ENCODE measurements at places on chromosomes 7 and 10.

- no peak for DNase-seq
These were observed 85.9 kb downstream of the CD36 start for GRCh38 chr7:80724249-80724871.

- DNase-seq = no peak
These were observed 56.7 kb downstream of the GNA12 start for GRCh38 chr7:2787251-2787951.

DNA sequence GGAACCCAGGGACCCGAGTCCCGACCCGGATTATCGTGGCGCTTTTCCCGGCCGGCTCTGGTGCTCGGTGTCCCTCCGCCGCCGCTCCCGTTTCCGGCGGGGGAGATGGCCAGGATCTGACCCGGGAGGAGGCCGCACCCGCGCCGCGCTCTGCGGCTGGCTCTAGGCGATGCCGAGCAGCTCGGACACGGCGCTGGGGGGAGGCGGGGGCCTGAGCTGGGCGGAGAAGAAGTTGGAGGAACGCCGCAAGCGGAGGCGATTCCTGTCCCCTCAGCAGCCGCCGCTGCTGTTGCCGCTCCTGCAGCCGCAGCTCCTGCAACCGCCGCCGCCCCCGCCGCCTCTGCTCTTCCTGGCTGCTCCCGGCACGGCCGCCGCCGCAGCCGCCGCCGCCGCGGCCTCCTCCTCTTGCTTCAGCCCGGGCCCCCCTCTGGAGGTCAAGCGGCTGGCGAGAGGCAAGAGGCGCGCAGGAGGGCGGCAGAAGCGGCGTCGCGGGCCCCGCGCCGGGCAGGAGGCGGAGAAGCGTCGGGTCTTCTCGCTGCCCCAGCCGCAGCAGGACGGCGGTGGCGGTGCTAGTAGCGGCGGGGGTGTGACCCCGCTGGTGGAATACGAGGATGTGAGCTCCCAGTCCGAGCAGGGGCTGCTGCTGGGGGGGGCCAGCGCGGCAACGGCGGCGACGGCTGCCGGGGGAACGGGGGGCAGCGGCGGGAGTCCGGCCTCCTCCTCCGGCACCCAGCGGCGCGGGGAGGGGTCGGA is 593 bp downstream of the CDK13 start:
- DNase-seq = peak; percentile 65

DNA sequence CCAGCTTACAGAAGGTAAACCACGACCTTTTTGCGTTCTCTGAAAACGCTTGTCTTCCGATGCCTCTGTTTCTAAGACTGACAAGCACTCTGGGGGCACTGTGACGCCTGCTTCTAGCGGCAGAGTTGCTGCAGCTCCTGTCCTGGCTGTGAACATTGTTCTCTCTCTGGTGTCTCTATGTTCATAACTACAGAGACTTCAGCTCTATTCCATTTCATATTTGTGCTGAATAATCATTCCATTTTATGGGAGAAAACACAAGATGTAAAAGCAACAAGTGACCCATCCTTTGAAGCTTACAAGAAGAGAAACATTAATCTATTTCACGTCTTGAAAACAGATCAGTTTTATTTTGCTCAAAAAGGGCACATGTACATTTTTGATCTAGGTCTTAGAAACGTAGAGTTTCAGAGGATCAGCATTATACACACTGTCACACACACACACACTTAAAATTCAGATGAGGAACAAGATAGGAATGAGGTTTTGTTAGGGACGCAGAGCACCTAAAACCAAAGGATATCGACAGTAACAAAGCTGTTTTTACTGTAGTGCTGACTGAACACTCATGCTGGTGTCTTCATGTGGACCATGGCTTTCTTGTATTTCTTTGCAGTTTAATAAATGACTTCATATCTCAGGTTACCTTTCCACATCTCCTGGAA is 3.0 kb downstream of the IKZF1 start:
- DNase-seq = no peak

DNA sequence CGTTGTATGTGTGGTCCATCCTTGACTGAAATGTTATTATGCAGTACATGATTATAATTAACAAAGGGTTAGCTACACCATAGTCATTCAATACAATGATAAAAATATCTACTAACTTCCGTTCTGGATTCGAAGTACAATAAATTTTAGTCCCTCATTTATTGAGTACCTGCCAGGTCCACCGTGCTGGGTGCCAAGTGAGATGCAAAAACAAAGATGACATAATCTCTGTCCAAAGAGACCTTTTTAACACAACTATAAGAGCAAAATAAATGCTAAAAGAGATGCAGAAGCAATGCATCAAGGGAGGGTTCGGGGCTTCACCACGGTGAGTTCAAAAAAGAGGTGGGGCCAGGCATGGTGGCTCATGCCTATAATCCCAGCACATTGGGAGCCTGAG is 33.1 kb downstream of the LAMB1 start:
- DNase-seq = peak; percentile 37

- DNase-seq = no peak
These were observed 63.3 kb upstream of the PRKG1 start for GRCh38 chr10:51010977-51011376.

DNA sequence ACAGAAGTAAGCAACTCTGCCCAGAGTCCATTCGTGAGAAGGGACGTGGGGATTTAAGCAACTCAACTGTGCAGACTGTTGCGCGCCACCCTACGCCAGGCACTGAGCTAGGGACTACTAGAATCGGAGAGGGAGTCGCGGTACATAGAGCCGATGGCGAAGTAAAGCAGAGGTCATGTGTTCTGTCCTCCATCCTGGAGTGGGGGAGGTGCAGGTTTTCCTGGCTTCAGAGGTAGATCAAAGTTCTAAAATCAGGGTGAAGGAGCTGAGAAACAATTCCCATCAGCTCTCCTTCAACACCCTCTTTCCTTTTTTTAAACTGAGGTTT is 23.2 kb downstream of the SLC35G1 start:
- no peak for DNase-seq

GRCh38 chr10:110392868-110393740 is 88.4 kb upstream of the SMNDC1 start:
- no peak for DNase-seq
